ENCODE measurements at places on chromosomes 13 and 19.
A peak's percentile ranks its signal among the peaks of the same experiment; 100 is the strongest.

- peak; percentile 89 for DNase-seq
Observed at GRCh38 chr19:3062165-3063105, at the start of gene TLE5. TLE5 (minus strand) TSS chr19:3062495; CDS start chr19:3062200, 295 bp downstream.

- no peak for DNase-seq
Observed at GRCh38 chr19:15288146-15288963, 44.0 kb downstream of the BRD4 start.

DNA sequence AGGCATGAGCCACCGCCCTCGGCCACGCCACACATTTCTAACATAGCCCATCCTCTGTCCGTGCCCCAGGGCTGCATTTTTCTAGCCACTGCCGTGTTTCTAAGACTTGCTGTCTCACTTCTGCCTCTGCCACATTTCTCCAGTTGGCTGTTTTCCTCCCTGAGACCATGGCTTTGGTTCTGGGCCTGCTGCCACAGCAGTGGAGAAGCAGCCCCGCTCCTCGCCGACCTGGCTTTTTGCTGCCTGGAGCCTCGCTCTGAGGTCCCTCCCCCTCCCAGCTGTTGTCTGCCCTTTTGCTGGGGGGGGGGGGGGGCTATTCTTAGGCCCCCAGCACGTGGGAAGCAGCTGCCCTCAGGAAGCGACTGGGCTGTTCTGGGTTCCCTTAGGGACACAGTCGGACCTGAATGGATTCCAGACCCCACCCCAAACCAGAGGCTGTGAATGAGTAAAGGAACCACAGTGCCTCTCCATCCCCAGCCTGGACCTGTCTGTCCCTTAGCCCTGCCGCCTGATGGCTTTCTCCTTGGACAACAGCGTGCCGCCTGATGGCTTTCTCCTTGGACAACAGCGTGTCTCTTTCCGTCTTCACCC, 3.3 kb downstream of the GYS1 start:
- no peak for DNase-seq

- no peak for DNase-seq
Observed at GRCh38 chr19:56085571-56086275, 35.4 kb downstream of the ZNF787 start.

GRCh38 chr19:55044771-55045716, 7.0 kb upstream of the GP6 start:
- no peak for DNase-seq

DNA sequence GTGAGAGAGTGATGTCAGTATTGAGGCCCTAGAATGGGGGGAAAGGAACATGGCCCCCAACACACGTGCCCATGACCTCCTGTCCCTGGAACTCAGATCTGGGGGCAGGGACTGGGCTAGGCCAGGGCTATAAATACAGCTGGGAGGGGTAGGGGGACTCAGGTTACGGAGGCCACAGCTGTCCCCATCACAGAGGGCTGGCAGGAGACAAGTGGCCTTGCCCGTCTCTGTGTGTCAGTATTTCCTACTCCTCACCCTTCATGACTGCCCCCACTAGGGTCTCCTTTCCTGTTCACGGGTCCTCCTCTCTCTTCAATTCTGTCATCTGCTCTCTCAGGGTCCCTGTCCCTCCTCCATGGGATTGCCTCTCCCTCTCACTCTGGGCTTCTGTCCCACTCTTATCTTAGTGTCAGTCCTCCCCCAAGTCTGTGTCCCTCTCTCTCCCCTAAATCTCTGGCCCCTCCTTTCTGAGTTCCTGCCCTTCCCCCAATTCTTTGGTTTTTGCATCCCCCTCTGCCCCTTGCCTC, 687 bp upstream of the HRC start:
- DNase-seq, result no peak

DNA sequence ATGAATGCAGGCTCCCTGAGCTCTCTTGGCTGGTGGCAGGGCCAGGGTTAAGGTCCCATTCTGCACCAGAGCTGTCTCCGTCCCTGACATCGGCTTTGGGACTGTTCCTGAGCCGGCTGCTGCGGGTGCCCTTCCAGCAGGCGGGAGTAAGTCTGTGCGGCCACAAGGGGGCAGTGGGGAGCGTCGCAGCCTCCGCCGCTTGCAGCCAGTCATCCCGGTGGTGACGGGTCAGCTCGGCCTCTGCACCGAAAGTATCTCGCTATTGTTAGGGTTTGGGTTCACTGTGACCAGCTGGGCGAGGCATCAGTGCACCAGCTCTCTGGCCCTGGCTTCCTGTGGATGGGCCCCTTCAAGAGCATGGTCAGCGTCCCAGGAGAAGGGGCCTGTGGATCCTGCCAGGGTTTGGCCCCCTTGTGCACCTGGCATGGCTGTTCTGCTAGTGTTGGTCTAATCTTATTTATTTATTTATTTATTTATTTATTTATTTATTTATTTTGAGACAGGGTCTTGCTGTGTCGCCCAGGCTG, 15.1 kb downstream of the NDUFB7 start:
- DNase-seq, result peak; percentile 80

GRCh38 chr13:97659602-97660001, 225.6 kb downstream of the RAP2A start:
- no peak for DNase-seq

- no peak for DNase-seq
Observed at GRCh38 chr19:30647891-30648720, 275.9 kb downstream of the ZNF536 start.

DNA sequence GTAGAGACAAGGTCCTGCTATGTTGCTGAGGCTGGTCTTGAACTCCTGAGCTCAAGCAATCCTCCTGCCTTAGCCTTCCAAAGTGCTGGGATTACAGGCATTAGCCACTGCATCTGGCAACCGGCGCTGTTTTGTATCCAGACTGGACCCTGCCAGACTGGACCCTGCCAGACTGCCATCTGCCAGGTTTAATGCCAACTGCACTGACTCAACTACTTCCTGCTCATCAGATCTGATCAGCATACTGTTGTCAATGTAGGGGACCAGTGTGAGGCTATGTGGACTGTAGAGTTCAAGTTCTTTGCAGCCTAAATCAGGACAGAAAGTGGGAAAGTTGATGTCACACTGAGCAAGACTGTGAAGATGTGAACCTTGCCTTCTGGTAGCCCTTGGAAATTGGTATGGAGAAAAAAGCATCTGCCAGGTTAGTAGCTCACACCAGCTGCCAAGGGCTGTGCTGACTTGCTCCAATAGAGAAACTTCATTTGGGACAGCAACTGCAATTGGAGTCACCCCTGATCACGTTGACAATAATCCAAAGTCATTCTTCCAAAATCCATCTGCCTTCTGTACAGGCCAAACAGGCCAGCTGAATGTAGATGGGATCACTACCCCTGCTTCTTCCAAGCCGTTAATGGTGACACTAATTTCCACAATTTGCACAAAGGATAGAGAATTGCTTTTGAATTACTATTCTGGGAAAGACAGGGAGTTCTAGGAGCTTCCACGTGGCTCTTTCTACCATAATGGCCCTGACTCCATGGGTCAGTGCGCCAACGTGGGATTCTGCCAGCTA, 36.8 kb upstream of the ATP1A3 start:
- DNase-seq, result no peak

GRCh38 chr19:13783565-13784500, 9.6 kb downstream of the C19orf53 start:
- no peak for DNase-seq

DNA sequence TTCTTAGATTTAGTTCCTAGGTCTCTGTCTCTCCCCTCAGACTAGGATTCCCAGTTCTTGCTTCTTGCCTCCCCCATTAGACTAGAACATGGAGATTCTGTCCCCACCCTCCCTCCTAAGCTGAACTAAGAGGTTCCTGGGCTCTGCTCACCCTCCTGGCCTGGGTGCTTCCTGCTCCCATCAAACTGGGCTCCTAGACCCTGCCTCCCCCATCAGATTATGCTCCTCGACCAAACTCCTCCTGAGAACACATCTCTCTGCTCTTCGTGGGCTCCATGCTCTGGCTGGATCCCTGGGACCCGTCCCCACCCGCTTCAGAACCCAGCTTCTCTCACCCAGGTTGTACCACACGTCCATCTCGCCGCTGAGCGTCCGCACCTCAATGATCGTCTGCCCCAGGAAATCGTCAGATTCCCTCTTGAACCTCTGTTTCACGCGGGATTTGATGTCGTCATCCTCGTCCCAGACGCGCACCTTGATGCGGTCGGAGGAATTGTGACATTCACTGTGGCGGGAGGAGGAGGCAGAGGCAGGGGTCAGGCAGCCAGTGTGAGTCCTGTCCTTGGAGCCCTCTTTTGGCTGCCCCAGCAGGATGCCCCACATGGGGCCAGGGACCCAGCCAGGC, 42.7 kb downstream of the UNC13A start:
- DNase-seq, result no peak

DNA sequence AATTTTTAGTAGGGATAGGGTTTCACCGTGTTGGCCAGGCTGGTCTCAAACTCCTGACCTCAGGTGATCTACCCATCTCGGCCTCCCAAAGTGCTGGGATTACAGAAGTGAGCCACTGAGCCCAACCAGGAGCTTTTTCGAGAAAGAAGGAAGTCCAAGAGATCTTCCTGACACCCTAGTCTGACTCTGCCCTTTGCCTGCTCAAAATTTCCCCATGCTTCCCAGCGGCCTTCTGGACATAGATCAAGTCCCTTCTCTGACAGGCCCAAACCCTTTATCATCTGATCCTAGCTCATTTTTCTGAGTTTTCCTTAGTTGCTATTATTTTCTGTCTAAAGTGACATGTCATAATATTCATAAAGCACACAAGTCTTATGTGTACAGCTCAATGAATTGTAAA, 1.5 kb upstream of the BAX start:
- no peak for DNase-seq

DNA sequence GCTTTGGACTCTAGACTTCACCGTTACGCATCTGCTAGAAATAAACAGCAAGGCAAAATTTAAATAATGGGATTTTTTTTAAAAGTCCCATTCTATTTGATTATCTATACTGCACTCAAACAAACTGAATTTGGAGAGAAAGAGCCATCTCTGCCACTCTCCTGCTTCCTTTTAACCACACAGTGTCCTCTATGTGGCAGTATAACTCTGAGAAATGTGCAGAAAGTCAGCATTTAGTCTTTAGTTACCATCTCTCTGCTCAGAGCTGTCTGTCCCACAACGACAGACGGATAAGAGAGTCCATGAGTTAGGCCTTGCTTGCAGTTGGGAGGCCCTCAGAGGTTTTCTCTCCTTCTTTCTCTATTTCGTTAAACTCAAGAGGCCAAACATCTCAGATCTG, 21.2 kb downstream of the CCNA1 start:
- DNase-seq, result no peak

GRCh38 chr13:74145249-74145975, 11.2 kb upstream of the KLF12 start:
- no peak for DNase-seq

DNA sequence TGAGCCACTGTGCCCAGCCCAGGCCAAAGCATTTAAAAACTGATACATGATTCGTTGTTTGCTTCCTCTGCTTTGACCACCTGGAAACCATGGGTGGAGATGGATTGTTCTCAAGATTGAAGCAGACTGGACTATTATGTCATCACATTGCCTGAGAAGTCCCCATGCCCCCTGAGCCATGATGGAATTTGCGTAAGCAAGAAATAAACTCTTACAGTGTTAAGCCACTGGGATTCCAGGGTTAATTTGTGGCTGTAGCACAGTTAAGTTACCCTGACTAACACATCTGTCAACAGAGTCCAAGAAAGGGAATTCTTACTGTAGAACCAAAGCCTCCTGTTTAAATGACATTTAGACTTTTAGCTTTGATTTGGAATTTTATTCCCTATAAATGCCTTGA, 19.4 kb upstream of the DHRS12 start:
- DNase-seq, result no peak

DNA sequence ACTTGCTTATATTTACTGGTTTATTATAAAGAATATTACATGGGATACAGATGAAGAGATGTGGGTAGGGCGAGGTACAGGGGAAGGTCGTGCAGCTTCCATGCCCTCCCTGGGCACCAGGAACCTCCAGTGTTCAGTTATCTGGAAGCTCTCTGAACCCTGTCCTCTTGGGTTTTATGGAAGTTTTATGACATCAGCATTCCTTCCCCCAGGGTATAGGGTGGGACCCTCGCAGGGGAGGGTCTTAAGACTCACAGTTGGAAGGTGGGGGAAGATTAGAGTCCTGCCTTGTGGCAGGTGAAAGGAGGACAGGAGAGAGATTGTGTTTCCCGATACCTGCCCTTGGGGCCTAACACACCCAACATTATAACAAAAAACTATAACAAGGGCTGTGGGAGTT, 71.8 kb upstream of the NPAS1 start:
- DNase-seq, result no peak

- no peak for DNase-seq
Observed at GRCh38 chr19:49599378-49600295, 8.7 kb downstream of the PRR12 start.

GRCh38 chr13:91805605-91806004, 407.2 kb downstream of the GPC5 start:
- DNase-seq, result no peak

DNA sequence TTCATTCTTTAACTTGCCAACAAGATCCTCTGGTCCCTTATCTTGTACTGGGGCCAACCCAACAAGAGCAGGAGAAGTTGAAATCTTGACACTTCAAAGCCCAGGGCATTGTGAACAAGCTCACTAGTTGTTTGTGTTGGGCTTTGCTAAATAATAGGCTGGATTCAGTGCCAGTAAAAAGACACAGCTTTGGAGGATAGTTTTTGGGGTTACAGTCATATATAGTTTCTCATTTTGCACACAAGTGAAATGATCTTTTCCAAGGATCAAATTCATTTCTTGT, 30.3 kb upstream of the LRCH1 start:
- DNase-seq, result no peak

DNA sequence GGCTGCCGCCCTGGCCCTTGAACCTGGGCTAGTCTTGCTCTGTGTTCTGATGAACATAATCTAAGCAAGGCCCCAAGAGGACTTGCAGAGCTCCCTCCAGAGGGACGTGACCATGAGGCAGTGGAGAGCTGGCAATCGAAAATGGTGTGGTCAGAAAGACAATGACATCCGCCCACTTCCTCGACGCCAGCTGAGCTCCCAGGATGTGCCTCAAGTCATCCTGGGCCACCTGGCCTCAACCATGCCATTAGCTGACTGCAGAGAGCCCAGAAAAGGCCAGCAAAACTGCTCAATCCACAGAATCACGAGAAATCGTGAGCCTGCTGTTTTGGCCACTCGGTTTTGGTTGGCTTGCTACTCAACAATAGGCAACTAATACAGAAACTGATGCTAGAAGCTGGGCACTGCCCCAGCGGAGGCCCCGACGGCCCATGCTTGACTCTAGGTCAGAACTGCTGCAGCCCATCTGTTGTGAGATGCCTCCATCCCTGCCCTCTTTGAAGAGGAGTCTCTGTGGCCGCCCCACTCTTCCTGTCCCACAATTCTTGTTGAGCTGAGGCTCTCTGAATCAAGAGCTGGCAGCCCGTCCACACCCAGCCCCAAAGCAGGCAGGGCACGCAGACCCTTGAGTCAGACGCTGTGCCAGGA, 53.3 kb downstream of the STK24 start:
- DNase-seq, result no peak

Measured in pancreas (tissue), 10 donors.